ENCODE measurements at places on chromosomes 4 and X. TPM values are rescaled to one million over a fixed set of nuclear protein-coding genes. Genes with fewer than 3 reads are reported as not detected.

C4orf51 gene
- total RNA-seq, result not detected

DCAF12L2 gene
- total RNA-seq, result not detected

CDKL2 gene
- 0.91 TPM for total RNA-seq

MAGEA12 gene
- total RNA-seq, result not detected
